ENCODE measurements at places on chromosomes 11 and 22.

DNA sequence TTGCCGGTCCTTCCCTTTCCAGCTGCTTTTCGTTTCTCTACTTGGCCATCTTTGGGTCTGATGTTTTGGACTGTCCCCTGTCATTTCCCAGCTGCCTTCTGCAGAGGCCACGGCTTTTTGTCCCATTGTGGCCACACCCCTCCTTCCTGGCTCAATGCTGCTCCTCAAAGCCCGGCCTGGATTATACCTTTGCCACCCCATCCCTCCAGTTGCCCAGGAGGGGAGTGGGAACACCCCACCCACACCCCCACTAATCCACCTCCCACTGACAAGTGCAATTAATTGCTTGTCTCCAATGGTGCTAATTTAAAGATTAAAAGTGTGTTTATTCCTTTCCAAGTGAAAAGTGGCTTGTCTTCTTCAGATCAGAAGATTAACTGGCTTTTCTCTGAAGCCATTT is 34.2 kb upstream of the CSNK2A3 start:
- DNase-seq, result no peak

GRCh38 chr11:102157219-102157618 is 47.0 kb downstream of the YAP1 start:
- DNase-seq, result no peak

DNA sequence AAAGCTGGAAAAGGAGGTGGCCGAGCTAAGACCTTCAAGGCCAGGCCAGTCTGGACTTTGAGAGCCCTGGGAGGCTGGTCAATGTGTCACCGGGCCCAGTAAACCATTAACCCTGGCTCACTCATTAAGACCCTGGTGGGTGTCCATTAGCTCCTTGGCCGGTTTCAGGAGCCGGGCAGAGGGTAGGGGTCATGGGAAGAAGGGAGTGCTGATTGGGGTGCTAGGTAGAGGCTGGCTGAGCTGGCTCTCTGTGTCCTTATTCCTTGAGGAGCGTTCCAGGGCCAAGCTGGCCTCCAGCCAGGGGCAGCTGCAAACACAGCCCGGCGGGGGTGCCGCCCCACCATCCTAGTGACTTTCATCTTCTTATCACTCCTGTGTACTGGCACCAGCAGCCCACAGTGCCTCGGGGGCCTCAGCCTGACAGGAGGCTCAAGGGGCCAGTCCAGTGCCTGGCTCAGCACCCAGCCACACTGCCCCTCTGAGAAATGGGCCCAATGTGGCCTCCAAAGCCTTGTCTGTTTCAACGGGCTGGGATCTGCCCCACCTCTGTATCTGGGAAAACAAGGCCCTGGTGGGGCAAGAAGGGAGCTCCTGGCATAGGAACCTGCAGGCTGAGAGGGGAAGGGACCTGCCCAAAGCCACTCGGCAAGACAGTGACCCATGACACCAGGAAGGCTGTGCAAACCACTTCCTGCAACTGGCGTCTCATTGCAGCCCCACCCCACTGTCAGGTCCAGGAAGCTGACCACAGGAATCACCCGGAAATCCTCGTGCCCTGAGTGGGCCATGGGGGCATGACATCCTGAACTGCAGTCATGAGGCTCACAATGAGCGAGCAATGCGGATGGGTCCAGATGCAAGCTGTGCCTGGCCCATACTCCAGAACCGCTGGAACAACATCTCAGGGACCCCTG is 15.1 kb upstream of the RGL4 start:
- no peak for DNase-seq

GRCh38 chr22:29464581-29464980 is 15.4 kb upstream of the NEFH start:
- DNase-seq, result no peak

DNA sequence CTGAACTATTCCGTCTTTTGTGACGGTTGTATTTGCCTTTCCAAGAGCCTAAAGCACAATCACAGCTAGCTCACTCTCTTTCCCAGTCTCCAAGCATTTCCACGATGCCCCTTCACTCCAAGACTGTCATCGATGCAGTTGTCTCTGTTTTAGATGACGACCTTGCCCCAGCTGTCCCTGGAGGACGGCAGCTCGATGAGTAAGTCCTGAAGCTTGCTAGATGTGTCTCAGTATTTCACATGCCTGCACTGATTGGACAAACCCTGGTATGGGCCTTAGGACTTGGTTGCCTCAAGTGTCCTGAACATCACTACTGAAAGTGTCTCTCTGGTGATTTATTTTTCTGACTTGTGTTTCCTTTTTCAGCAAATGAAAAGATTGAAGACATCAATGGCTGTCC is 129.9 kb downstream of the NAV2 start:
- no peak for DNase-seq

DNA sequence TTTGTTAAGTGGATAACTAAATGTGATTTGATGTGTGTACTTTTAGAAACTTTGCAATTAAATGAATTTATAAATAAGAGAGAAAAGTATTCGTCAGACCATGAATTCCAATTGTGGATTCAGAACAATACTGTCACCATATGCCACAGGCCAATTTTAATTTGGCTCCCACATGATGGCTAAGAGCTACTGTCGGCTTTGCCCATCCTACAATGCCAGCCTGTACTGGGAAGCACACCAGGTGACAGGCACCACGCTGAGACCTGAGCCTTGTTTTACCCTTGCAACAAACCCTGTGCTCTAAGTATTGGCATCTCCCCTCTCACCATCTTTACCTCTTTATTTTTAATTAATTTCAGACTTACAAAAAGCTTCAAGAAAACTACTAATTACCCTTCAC is 14.0 kb downstream of the RAB30 start:
- no peak for DNase-seq

GRCh38 chr22:22893077-22893805 is 5.6 kb downstream of the IGLL5 start:
- no peak for DNase-seq

GRCh38 chr11:67355794-67356386 is 2.5 kb upstream of the POLD4 start:
- no peak for DNase-seq

- no peak for DNase-seq
Observed at GRCh38 chr11:45301537-45302246, 15.6 kb upstream of the SYT13 start.

- no peak for DNase-seq
Observed at GRCh38 chr22:46346680-46347405, 11.3 kb downstream of the TRMU start.

DNA sequence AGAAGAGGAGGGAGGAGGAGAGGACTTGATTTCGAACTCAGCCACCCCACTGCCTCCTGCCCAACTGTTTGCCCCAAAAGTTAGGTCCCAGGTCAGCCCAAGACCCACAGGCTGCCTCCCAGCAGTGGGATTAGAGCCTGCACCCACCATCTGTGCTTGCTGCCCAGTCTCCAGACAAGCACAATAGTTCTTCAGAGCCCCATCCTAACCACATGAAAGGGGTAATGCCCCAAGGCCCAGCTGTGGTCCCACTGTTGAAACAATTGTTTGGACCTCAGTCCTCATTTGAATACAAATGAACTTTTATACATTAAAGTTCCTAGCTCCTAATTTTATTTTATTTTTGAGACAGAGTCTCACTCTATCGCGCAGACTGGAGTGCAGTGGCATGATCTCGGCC is 5.4 kb upstream of the VPS51 start:
- no peak for DNase-seq

DNA sequence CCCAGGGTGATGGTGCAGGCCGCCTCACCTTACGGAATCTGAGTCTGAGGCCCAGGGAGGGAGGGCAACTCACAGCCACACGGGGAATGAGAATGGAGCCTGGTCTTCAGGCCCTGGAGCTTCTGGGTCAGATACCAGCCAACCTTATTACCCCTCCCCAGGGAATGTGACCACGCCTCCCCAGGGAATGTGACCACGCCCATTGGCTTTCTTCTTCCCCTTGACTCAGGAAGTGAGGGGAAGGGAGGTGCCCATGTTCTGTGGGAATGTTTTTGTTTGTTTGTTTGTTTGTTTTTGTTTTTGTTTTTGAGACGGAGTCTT is 57.5 kb upstream of the RBFOX2 start:
- DNase-seq, result no peak

DNA sequence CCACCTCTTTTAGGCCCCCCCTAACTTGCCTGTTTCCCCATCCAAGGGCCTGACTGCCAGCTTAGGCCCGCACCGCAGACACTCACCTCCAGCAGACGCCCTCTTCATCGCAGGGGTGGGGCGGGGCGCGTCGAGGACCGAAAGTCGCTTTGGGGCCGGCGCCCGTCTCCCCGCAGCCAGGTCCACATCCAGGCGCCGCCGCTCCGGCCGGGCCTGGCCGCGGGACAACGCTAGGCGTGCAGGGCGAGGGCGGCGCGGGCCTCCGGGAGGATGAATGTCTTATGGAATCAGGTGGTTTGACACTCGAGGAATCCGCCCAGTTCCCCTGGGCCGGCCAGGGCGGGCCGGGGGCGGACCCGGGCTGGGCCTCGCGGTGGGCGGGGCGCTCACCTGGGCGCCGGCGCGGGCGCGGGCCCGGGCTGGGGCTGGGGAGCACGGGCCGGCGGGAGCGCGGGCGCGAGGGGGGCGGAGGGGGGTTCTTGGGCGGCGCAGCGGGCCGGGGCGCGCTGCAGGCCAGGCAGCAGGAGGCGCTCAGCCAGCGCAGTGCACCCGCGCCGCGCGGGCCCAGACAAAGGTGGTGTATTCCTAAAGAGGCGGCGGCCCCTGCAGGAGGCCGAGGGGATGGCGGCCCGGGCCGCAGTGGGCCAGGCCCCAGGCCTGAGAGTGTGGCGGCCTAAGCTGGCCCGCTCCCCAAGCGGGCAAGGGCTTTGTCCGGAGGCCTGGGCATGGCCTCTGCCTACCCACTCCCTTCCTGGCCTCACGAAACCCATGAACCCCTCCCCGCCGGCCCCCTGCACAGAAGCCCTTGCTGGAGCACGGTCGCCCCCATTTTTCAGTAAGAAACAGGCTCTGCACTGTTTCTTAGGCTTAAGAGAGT is 177.6 kb downstream of the IGLL1 start:
- no peak for DNase-seq

GRCh38 chr22:31212783-31213629 is 908 bp downstream of the LIMK2 start:
- DNase-seq, result peak; percentile 51

Measured in stimulated activated effector memory CD8-positive, alpha-beta T cell treated with anti-CD3 and anti-CD28 coated beads, Interleukin-12 subunit alpha, Interleukin-12 subunit beta, amount 100 ng/mL, for 72 hours (primary cell).